ENCODE measurements at places on chromosomes 16 and 17.

- no peak for DNase-seq
Measured at GRCh38 chr16:89191033-89191900, 9.1 kb downstream of the SLC22A31 start.

- DNase-seq: peak; percentile 10
Measured at GRCh38 chr16:69089091-69089910, 16.2 kb upstream of the HAS3 start.

DNA sequence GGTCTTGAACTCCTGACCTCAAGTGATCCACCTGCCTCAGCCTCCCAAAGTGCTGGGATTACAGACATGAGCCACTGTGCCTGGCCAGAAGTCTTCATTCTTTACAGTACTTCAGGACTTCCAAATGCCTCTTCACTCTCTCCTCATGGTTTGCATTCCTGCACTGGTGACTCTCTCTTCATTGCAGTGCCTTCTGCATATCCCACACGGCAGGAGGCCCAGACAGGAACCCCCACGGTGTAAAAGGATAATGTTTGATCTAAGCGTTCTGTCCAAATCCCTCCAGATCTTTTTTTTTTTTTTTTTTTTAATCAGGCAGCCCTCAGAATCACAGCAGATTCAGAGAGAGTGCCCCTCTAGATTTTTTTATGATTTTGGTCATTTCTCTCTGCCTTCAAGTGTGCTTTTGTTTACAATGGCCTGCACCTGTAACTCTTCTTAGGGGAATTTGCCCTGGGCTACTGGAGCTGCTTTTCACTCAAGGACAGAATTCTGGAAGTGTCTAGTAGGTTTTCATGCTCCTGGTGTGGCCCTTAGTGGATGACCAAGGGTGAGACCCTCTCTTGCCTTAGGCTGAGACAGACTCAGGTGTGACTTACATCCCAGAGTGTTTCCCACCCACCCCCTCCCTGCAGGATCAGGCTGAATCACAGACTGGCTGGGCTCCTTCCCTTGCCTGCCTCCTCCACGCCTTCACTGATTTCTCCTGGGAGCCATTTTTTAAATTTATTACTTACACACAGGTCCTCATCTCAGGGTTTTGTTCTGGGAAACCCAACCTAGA is 19.8 kb upstream of the NF1 start:
- no peak for DNase-seq

- DNase-seq: no peak
Measured at GRCh38 chr16:89051521-89052166, 42.0 kb upstream of the ACSF3 start.

DNA sequence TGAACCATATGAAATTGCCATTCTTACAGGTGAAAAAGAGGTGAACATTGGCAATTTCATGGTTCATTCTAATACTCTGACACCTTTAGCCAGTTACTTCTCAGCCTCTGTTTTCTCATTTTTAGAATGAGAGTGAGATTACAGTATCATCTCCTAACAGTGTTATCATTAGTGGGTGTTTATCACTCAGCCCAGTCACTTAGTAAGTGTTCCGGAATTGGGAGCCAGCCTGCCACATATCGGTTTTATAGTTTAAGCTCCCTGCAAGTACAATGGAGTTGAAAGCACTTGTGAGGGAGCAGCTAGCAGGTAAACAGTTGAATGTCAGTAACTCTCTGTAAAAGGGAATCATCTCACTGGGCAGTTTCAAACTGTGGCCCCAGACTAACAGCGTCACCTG is 583.1 kb upstream of the HSBP1 start:
- DNase-seq: no peak

DNA sequence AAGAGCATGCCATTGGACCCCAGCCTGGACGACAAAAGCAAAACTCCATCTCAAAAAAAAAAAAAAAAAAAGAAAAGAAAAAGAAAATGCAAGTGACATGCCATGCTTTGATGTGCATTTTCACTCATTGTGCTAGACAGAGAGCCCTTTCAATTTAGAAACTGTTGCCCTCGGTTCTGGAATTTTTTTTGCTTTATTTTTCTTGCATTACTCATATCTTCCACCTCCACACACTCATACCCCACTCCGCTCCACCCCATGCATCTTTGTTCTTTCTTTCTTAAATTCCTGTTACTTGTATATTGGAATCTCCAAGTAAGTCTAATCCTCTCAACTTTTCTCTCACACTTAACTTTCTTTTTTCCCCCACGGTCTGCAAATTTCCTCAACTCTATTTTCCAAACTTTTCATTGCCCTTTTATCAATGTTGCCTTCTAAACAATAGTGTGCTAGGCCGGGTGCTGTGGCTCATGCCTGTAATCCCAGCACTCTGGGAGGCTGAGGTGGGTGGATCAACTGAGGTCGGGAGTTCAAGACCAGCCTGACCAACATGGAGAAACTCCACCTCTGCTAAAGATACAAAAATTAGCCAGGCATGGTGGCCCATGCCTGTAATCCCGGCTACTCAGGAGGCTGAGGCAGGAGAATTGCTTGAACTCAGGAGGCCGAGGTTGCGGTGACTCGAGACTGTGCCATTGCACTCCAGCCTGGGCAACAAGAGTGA is 16.8 kb upstream of the SUZ12 start:
- no peak for DNase-seq

- DNase-seq: no peak
Measured at GRCh38 chr16:64532117-64532516, 589.7 kb downstream of the CDH11 start.

- no peak for DNase-seq
Measured at GRCh38 chr16:27951489-27952120, 111.9 kb downstream of the GSG1L start.

- no peak for DNase-seq
Measured at GRCh38 chr17:9587969-9588656, 11.7 kb downstream of the CFAP52 start.

- DNase-seq: peak; percentile 11
Measured at GRCh38 chr17:42050393-42051012, at the start of gene C17orf113. C17orf113 (minus strand) TSS chr17:42050601; CDS start chr17:42043376, 7,225 bp downstream.

DNA sequence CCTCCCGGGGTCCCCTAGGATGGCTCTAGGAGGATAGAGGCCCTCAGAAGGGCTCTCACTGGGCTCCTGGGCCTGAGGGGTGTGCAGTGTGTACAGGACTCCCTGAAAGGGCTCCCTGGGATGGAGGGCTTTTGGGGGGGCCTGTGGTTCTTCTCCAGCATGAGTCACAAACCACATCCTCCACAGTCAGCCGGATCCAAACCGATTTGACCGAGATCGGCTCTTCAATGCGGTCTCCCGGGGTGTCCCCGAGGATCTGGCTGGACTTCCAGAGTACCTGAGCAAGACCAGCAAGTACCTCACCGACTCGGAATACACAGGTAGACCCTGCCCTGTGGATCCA is 4.5 kb downstream of the TRPV2 start:
- no peak for DNase-seq

GRCh38 chr16:57680842-57681375 is 12.8 kb downstream of the ADGRG3 start:
- no peak for DNase-seq

GRCh38 chr16:48126801-48127644 is 28.8 kb downstream of the ABCC12 start:
- DNase-seq: no peak

DNA sequence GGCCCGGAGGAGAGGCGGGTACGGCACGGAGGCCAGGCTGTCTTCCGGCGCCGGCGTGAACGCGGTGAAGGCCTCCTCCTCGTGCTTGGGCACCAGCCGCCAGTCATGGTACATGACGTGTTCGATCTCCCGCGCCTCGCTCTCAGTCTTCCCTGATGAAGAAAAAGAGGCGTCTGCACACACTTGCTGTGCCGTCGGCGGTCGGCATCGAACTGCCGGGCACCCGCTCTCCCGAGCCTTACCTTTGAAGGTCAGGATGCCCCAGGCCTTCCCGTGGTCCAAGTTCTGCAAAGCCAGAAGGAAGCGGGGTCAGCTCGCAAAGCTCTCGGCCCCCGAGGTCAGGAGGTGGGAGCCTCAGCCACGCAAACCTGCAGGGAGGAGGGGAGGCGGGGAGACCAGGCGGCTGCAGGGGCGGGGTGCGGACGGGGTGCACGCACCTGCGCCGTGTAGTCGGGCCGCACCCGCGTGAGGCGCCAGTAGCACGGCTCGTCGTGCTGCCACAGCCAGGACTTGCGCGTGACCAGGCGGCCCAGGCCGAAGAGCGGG is at the start of gene EME2:
Gene EME2 (plus strand): TSS at position 449 of the 546 bp plus-strand sequence. CDS start 418 bp downstream, outside the sequence.
- no peak for DNase-seq

- no peak for DNase-seq
Measured at GRCh38 chr17:49645654-49646053, 32.2 kb downstream of the SPOP start.

DNA sequence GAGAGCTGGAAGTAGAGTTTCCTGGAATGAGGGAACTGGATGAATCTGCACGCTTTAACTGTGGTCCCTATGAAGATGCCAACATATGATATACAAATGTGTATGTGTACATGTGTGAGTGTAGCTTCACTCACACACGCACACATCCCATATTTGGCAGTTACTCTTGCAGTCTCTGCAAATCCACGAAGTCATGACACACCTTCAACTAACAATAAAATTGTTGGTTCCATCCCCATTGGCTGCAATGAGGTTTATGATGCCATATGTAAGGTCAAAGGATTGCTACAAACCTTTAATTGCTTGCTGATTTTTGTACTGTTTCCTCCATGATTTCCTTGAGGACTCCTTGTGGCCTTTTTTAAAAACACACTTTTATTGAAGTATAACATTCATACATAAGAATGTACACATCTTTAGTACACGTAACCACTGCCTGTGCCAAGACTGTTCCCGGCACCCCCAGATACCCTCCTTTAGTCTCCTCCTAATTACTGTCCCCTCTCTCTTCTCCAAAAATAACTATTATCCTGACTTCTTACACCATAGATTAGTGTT is 22.0 kb downstream of the MYO1D start:
- DNase-seq: no peak

DNA sequence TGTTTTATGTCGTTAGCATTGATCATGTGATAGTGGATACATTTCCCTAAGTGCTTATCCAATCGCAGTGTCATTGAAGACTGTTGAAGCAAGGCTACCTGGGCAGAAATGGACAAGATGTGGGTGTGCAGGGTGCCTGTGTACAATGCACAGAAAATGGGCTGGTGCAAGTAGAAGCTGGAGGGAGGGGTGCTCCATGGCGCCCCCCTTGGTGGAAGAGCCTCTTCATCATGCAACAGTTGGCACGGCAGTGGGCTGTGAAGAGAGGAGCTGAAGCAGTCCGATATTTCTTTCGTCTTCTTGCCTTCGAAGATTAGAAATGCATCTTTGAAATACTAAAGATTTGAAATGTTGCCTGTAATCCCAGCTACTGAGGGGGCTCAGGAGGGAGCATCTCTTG is 100.5 kb downstream of the PLCG2 start:
- no peak for DNase-seq

GRCh38 chr17:35679007-35679682 is 52.3 kb upstream of the RASL10B start:
- no peak for DNase-seq

DNA sequence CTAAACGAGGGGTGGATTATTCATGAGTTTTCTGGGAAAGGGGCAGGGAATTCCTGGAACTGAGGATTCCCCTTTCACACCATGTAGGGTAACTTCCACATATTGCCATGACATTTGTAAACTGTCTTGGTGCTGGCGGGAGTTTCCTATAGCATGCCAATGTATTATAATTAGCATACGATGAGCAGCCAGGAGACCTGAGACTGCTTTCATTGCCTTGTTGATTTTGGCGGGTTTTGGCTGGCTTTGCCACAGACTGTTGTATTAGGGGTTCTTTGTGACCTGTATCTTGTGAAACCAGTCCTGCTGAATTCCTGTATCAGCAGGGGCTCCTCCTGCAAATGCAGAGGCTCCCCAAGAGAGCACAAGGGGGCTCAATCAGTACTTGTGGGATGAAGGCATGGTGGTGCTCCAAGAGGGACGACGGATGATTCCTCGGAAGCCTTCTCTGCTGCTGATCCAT is 104.4 kb upstream of the CACNG5 start:
- no peak for DNase-seq

- no peak for DNase-seq
Measured at GRCh38 chr16:49491771-49492761, 118.5 kb downstream of the C16orf78 start.

DNA sequence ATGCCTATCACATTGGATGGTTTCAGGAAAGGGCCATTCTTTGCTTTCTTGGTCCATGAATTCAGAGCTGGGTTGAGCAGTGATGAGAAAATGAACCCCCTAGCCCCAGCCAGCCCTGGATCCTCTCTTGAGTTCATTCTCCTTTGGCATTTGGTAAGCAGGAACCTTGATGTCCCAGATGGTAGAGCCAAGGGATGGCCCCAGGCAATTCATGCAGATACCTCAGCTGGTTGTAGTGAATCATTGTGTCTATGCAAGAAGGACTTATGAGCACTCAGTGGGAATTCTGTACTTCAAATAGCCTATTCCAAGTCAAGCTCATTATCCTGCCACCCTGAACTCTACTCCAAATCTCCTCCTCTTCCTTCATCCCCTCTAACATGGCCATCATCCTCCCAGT is 412.7 kb downstream of the UTP18 start:
- DNase-seq: no peak

DNA sequence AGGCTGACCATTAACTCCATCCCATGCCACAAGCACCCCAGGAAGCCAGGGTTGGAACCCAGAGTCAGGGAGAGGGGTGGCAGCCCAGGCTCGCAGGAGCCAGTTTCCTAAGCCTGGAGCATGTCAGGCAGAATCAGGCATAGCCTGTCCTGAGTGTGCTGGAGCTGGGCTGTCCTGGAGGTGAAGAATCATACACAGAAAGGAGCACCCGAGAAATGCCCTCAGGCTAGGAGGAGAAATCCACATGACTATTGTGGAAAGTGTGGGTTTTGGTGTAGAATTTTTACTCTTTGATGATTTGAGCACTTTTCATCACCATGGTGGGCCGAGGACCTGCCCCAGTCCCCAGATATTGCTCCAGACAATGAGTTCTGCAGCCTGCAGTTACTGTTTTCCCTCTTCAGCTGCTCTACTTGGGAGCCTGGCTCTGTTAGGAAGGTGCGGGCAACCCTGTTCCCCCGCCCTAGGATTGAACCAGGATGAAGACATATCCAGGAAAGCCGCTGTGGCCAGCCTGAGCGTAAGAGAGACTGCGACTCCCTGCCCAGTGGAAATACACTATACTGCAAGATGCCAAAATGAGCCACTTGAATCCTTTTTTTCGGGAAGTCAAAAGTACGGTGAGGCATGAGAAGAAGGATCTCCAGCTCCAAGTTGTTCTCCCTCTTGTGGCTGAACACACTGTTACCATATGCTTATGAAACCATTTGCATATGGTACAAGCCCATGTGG is 29.0 kb upstream of the HEATR6 start:
- no peak for DNase-seq

DNA sequence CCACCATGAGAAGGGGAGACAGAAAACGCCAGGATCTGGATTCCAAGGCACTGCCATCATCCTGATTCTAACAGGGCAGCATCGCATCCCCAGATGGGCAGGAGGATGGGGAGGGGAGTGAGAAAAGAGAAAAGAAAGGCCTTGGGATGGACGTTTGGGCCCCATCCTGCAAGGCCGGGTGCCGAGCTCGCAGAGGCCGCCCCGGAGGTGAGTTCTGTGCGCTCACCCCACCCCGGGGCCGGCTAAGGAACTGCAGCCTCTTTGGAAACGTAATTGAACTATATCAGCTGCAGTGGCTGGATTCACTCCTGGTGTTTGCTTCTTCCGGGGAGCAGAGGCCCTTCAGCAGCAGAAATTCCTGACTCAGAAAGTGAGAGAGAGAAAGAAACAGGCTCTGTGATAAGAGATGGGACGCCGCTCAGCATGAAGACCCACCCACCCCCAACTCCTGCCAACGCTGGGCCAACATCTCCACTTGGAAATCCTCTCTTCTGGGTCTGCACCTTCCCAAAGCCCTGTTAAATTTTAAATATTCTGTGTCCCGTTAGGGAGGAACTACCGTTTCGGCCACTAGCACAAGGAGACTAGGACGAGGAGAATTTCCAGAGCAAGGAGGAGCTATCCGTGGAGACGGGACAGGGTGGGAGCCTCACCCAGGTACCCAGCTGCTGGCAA is 8.5 kb upstream of the SSTR2 start:
- DNase-seq: peak; percentile 20

Measured in activated CD4-positive, CD25-positive, alpha-beta regulatory T cell treated with anti-CD3 and anti-CD28 coated beads, Interleukin-2, amount 50 U/mL, for 16 hours (primary cell).